ENCODE measurements at places on chromosomes 3 and 15.

DNA sequence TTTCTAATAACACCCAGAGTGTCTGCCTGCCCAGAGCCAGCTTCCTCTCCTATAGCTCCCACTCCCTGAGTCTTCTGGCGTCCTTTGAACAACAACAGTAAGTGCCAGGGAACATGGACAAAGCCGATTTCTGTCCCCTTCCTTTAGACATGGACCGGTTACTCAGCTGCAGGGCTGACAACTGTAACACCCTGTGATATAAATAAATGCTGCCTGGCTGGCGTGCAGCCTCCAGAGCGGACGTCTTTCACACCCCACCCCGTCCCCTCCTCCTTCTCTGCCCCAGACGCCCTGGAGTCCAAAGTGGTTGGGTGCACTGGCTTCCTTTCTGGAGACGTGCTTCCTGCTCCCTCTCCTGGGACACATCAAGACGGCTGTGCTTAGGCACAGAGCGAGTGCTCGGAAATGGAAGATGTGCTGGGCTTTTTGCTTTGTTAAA, 281.9 kb upstream of the LRRFIP2 start:
- no peak for DNase-seq

DNA sequence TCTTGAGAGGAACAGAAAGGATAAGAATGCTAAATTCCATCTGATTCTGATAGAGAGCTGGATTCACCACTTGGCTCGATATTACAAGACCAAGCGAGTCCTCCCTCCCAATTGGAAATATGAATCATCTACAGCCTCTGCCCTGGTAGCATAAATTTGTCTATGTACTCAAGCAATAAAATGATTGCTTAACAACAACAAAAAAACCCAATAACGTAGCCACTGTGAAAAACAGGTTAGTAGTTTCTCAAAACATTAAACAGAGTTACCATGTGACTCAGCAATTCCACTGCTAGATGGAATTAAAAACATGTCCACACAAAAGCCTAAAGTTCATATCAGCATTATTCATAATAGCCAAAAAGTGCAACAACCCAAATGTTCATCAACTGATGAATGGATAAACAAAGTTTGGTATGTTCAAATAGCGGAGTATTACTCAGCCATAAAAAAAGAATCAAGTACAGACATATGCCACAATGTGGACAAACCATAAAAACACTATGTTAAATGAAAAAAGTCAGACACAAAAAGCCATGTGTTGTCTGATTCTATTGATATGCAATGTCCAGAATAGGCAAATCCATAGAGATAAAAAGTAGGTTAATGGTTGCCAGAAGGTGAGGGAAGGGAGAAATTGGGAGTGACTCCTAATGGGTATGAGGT, 16.8 kb downstream of the BCL2L10 start:
- DNase-seq: no peak

DNA sequence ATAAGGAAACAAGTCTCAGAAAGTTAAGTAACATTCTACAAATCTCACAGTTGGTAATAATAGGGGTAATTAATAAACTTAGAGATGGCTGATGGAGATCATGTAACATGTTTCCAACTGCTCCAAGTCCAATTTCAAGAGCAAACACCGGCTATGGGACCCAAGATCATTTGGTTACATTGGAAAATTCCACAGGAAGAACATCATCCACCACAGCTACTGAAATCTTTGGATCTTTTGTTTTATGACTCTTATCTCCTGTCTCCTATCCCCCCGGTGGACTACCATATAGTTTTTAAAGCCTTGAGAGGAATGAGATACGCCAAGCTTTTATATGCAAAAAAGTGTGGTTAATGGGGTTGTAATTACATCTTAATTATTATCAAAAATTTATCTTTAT, 216.1 kb downstream of the WNT5A start:
- no peak for DNase-seq

DNA sequence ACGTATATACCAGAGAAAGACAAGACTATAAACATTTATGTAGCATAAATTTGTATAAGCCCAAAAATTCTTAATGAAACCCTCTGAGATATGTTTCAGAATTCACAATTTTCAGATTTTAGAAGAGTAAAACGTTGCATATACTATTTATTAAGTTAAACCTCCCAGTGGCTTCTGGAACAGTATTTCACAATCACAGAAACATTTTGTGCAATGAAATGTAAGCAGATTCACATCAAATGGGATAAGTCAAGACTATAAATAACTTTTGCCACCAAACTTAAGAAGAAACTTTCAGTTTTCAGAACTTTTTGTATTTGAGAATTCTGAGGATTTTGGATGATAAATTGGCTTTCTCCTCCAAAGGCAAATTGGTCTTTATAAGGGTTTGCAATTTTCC, 9.2 kb downstream of the SLTM start:
- DNase-seq: no peak

- DNase-seq: no peak
Measured at GRCh38 chr3:101913168-101913567, 63.9 kb downstream of the NFKBIZ start.

GRCh38 chr3:59093521-59093920, 43.7 kb upstream of the CFAP20DC start:
- no peak for DNase-seq

- no peak for DNase-seq
Measured at GRCh38 chr15:68303560-68304436, 26.3 kb downstream of the FEM1B start.

- DNase-seq: no peak
Measured at GRCh38 chr3:61646851-61647525, 85.6 kb downstream of the PTPRG start.

DNA sequence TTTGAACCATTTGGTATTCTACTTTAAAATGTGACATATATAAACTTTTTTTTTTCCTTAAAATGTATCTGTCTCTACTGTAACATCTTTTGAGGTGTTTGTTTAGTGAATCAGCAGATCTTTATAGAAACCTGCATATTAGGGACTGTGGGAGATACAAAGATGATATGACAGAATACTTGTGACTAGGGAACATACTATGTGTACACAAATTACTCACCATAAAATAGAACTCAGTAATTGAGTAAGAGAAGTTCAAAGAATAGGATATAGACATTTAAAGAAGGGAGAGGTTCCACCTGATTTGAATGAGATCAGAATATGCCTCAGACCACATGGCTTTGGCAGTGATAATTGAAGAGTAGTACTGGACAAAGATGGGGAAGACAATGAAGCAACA, 47.9 kb downstream of the ATP2C1 start:
- no peak for DNase-seq

DNA sequence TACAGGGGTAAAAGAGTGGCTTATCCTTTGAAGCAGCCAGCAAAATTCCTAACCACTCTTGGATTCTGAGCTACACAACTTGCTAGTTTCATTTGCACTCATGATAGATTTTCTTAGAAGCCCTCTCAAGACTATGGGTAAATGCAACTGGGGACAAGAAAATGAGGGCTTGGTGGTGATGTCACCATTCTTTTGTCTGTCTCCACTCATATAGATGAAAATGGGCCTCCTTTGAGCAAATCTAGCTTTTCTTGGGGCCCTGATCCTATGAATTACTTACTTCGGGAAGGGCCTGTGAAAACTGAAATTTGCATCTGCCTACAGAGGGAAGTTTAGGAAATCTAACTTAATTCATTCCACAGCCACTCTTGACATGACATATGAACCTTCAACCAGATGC, 486.3 kb downstream of the MAGI1 start:
- DNase-seq: no peak

DNA sequence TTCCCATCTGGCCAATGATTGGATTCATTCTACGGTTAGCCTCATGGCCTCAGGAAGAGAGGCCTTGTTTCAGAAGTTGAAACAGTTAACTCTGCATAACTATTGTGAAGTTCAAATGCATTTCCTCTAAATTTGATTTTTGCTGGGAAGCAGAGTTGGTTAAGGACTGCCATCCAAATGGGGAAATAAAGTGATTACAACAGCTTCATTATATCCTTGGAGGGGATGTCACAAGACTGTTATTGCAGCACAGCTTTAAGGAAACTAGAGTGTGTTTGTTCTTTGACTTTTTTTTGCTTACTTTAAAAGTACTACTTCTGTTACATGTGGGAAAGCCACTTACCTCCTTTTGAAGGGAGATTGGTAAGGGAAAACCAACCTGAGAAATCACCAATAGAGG, 164.8 kb downstream of the AKAP13 start:
- no peak for DNase-seq

- DNase-seq: no peak
Measured at GRCh38 chr3:169213956-169214355, 449.6 kb downstream of the MECOM start.

DNA sequence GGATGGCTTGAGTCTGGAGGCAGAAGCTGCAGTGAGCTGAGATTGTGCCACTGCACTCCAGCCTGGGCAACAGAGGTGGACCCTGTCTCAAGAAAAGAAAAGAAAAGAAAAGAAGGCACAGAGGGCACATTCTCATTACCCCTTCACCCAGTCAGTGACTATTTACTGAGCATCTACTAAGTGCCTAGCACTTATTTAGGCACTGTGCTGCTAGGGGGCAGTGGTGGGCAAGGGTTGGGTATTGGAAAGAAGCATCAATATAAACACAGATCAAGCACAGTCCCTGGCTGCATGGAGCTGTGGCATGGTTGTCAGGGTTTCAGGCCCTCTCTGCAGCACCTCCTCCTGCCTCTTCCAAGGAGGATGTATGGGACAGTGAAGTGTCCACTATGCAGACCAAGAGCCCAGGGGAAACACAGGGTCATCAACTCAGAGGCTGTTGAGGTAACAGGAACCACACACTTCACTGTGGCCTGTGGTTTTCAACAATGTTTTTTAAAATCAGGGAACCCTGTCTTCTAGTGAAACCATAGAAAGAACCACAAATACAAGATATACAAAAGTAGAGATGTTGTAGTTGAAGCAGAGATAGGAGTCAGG, 138.5 kb downstream of the RAB11A start:
- no peak for DNase-seq

DNA sequence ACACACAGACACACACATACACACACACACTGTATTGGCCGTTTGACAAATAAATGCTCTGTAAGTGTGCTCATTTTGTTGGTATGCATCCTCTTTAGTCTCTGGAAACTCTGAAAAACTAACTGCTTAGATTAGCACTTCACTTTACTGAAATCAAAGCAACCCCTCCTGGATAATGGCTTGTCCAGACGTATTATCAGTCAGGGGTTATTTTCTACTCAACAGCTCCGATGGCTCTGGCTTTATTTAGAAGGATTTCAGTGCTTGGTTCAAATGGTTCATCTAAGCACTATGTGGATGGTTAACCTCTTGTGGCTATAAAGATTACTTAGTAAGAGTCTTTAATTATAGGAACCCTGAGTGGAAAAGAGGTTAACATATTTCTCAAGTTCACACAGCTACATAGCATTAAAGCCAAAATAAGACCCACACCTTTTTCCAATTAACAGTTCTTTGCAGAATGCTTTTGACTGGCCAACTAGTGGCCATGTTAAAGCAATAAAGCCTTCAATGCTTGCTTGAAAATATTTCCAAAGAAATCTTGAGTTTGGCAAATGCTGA, 516.1 kb upstream of the NAALADL2 start:
- no peak for DNase-seq

- no peak for DNase-seq
Measured at GRCh38 chr15:32042269-32042972, 12.1 kb downstream of the CHRNA7 start.

DNA sequence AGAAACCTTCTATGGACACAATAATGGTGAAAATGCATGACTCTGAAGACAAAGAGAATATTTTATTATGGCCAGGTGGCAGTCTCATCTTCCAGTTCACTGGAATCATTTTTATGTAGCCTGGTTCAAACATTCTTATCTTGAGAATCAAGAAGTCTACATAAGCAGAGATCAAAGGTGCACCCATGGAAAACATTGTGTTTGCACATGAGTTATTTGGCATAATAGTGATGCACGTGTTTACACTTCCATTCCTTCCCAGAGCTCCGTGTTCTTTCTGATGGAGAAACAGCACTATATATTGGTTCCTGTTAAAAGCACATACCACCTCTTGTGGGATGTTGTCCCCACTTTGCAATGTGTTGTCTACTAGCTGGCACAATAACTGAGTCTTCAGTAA, 572.2 kb downstream of the GRM7 start:
- no peak for DNase-seq

- no peak for DNase-seq
Measured at GRCh38 chr15:73882761-73883419, 9.5 kb downstream of the TBC1D21 start.

GRCh38 chr3:105608623-105609022, 241.9 kb downstream of the ALCAM start:
- no peak for DNase-seq

DNA sequence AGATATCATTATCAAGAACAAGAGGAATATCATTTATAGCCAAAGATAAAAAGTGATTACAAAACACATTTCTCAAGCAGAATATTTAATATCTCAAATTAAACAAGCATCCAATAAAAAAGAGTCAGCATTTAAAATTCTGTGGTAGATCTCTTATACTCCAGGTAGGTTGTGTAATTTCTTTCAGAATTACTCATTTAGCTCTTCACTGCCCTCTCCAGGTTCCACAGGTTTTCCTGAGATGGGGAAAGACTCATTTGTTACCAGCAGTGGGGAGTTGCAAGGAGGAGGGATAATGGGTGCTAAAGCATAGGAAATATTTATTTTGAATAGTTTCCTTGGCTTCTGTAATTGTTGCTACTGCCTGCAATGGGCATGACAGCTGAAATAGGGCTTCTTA, 83.1 kb upstream of the RASGRP1 start:
- DNase-seq: no peak

- DNase-seq: no peak
Measured at GRCh38 chr3:31977736-31978135, 3.3 kb downstream of the OSBPL10 start.

GRCh38 chr15:62977952-62978811, 64.4 kb upstream of the TPM1 start:
- DNase-seq: no peak

DNA sequence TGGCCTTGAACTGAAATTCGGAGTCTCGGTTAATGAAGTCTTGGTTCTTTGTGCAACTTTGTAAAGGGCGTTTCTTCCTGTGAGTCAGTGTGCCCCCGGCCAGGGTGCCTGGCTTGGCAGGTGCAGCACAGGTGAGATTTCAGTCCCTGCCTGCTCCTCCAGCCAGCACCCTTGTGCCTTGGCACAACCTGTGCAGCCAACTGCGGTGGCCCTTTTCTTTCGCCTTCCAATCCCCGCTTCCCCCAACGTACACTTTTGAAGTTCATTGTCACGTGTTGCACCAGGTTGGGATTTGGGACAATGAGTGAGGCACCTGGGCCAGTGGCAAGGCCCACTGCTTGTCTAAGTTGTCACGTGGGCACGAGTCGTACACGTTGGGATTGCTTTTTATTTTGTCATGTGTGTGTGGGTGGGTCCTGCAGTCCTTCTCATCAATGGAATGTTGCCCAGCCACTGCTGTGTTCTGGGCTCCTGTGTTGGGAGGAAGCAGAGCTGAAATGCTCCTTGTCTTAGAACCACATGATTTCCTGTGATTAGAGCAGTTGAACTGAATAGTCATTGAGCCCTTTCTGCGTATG, 242.9 kb upstream of the BHLHE40 start:
- DNase-seq: no peak

DNA sequence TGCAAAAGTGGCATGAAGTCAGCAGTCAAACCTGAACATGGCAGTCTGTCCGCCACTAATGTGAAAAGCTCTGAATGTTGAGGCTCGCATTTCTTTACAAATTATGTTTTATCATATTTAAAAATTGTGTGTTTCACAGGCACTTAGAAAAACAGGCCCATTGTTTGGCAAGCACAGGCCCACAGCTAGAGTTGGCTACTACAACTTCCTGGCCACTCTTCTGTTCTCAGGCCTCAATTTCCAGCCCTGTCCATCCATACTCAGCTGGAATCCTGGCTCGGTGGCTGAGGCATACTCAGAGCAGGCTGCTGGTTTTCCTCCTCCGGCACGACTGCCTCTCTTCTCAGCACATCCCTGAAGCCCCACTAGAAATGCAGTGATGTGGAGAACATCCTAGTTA, 44.3 kb downstream of the C2CD4B start:
- DNase-seq: no peak

Measured in NCI-H1092 (cell line).